GM12865 (cell line): ENCODE measurements at places on chromosomes 4 and X.
A peak's percentile ranks its signal among the peaks of the same experiment; 100 is the strongest.

GRCh38 chrX:68087526-68087925, 345.8 kb downstream of the OPHN1 start:
- DNase-seq, result no peak

GRCh38 chr4:6239968-6240367, 29.7 kb upstream of the WFS1 start:
- DNase-seq, result no peak

DNA sequence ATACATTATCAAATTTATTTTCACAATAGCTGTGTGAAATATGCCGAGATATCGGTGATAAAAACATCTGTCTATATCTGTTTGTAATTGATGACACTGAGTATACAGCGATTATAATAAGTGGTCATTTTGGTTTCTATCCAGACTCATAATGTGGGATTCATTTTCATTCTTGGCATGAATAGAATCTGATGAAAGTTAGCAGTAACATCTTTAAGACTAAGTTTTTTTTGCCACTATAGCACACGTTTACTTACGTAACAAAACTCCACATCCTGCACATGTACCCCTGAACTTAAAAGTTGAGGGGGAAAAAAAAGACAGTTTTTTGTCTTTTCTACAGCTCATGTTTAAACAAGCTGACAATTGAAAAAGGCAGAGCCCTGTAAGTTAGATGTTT, 86.4 kb downstream of the PPA2 start:
- no peak for DNase-seq

DNA sequence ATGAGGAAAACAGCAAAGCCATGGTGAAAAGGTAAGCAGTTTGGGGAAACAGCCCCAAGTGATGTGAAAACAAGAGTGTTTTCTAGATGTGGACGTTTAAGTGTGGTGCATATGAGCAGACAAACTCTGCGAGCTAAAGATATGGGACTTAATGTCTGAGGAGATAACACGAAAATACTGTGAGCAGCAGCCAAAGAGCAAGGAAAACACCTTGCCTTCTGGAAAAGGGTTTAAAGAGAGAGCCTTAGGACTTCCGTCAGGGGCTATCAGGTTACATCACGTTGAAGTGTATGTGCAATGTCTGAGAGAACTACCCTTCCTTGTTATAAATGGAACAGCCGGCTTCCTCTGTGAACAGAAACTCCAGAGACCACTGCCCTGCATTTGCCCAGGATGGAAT, 54.2 kb downstream of the LEF1 start:
- no peak for DNase-seq

- DNase-seq, result no peak
Measured at GRCh38 chr4:10347281-10347795, 109.9 kb downstream of the ZNF518B start.

GRCh38 chrX:56281789-56282188, 49.6 kb downstream of the KLF8 start:
- peak; percentile 4 for DNase-seq

GRCh38 chr4:107619066-107619465, 101.0 kb downstream of the PAPSS1 start:
- DNase-seq, result no peak

DNA sequence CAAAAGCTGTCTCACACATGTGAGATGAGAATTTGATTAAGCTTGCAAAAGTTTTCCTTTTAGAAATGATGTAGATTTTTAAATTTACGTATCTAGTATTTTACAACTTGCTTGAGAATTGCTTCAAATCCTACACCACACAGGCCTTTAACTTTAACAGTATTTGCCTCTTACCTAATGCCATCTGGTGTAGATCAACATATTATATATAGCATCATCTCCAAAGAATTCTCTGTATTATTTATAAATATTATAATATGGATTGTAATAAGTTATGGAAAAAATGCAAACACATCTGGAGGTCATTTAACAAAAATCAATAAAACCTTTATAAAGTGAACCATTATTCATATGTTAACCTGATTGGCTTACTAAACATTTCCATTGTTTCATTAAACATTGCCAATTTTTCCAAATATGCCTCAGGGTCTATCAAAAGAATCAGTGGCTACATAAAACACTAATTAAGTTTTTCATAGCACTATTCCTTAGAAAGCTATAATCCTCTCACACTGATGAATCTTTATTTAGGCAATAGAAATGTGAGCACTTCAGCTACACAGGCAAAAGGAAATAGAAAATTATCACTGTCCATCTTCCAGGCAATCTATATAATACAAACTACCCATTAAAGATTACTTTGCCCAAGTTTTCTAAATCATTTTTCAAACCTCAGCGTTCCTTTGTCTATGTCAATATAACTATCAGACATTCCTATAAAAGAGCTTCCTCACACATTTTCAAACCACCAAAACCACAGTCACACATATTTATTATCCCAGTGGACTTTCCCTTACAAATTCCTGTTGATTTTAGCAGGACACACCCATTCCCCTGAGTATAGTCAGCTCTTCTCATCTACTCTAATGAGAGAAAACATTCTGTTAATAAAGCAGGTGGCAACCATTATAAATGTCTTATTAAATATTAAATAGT, 83.5 kb upstream of the INTU start:
- DNase-seq, result no peak

DNA sequence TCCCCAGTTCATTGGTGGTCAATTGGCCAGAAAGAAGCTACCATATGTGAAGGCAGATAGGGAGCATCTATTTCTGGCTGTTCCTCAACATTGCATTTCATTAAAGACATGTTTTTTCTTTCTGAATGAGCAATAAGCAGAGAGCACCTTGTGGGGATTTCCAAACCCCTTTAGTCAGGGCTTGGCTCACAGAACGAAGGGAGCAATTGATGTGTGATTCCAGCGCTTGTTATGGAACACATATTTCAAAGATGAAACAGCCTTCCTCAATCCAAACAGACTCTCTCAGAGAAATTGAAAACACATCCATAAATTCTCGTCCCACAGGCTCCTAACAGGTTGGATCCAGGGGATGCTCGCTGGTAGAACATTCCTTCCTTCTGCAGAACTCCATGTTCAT, 84.1 kb downstream of the CLCN4 start:
- peak; percentile 9 for DNase-seq

DNA sequence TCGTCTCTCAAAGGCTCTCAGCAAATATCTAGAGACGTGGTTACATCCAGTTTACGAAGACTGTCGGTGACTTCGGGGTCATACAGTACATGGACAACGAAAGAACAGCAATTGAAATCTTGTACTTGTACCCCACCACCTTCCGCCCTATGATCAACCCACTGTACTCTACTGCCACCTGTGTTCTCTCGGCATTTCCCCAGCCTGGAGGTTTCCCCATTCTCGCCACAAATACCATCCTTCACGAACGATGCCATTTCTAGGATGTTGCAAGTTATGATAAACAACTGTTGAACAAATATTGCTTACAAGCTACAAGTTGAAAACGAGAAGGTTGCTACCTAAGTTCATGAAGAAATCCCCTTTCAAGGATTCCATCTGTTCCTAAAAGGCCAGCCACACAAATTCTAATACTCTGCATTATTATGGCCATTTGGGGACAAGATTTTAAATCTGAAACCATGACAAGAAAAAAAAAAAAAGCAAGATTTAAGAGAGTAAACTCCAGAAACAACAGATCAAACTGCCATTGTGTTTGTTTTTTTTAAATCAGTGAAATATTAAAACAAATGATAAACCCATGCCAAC, 1.6 kb downstream of the APBB2 start:
- DNase-seq, result peak; percentile 80

GRCh38 chrX:136674270-136674985, 26.5 kb downstream of the CD40LG start:
- DNase-seq, result peak; percentile 28

GRCh38 chr4:704198-704891, 1.3 kb upstream of the PCGF3 start:
- no peak for DNase-seq

GRCh38 chrX:6898371-6898770, 249.1 kb upstream of the STS start:
- DNase-seq, result no peak

GRCh38 chr4:85571008-85571407, 96.1 kb downstream of the ARHGAP24 start:
- peak; percentile 27 for DNase-seq

DNA sequence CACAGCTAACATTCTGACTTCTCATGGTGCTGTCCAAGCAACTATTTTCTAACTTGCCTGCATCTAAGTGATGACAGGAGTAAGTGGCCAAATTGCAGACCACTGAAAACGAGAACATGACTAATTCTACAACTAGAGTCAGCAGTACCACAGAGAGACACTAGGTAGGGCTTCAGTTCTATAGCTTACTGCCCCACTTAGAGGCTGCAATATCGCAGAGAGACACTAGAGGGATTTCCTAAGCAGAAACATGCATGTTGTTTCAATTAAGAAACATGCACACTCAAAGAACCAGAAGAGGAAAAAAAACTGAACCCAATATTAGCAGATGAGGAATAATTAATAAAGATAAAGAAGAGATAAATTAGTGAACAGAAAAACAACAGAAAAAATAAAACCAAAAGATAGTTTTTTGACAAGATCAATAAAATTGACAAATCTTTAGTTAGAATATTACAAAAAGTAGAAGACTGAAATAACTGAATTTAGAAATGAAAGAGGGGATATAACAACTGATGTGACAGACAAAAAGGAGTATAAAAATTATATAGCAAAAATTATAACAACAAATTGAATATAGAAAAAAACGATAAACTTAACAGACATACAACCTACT, 100.8 kb downstream of the SPIN4 start:
- DNase-seq, result peak; percentile 86

DNA sequence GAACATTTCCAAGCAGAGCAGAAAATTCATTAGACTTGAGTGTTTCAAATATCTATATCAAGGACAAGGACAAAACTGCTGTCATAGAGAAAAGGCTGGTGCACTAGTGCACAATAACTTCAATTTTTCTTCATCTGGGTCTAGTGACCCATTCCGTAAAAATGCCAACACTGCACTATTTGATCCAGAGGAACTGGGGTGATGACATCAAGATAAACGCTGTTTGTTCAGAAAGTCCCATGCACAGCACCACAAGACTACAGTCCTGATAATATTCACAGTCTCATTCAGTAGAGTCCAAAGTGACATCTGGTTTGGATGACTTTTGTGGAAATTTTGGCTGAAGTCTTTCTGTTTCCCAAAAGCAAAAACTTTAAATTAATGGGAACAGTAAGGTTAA, 303.5 kb upstream of the GALNT7 start:
- no peak for DNase-seq

- no peak for DNase-seq
Measured at GRCh38 chr4:73650250-73650649, 30.0 kb upstream of the RASSF6 start.
